ENCODE measurements at places on chromosomes 5 and 9.

DNA sequence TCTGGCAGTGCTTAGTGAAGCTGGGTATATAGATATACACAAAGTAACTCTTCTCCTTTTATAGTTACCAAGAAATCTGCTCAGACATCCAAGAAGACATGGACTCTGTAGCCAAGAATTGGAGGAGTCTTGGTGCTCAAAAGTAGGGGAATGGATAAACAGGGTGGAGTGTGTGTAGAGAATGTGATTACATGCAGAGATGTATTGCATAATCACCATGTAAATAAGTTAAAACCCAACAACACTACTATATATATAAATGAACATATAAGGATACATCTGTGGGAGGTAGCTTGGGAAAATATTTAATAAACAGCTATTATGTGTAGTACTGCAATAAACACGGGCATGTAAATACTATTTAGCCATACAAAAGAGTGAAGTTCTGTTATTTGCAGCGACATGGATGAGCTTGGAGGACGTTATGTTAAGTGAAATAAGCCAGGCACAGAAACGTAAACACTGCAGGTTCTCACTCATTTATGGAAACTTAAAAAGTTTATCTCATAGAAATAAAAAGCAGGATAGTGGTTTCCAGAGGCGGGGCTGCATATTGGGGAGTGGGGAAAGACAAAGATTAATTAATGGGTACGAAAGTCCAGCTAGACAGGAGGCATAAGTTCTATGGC lies 207.5 kb downstream of the TENT4A start:
- H3K4me3 ChIP-seq, result no peak overlapping the region
- no peaks in the 10 kb centered on the region for H3K36me3 ChIP-seq
- no peaks in the 10 kb centered on the region for H3K27me3 ChIP-seq
- H3K27ac ChIP-seq, result no peak overlapping the region

DNA sequence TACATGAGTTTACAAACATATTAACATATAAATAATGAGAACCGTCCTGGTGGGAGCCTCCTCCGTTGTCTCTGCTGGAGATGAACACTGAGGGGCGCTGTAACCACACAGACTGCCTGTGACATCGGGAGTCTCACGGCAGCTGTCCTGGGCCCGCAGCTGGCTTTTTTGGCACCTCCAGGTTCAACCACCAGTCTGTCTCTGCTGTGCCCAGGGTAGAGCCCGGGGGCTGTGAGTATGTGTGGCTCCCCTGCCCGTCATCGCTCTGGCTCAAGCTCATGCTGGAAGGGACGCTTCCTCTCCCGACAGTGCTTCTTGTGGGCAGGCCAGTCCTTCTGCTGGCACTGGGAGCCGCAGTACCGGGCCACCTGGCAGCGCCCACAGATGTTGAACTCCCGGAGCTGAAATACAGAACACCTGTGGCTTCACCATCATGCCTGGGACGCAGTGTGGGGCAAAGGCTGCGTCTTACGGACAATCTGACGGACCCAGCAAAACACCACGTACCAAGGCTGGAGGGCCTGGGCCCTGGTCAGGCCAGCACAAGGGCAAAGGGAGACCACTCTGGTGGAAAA lies 3.6 kb upstream of the DPH7 start:
- no peak overlapping the region for H3K4me3 ChIP-seq
- H3K27me3 ChIP-seq, result no peaks in the 10 kb centered on the region
- peaks cover 11% of the 10 kb centered on the region for H3K4me1 ChIP-seq
- H3K36me3 ChIP-seq, result peaks cover 3% of the 10 kb centered on the region
- no peak overlapping the region for H3K27ac ChIP-seq

GRCh38 chr5:83066548-83067110 lies 10.6 kb downstream of the TMEM167A start:
- no peak overlapping the region for H3K27ac ChIP-seq
- H3K36me3 ChIP-seq, result peaks cover 18% of the 10 kb centered on the region
- no peak overlapping the region for H3K4me3 ChIP-seq
- H3K27me3 ChIP-seq, result no peaks in the 10 kb centered on the region

DNA sequence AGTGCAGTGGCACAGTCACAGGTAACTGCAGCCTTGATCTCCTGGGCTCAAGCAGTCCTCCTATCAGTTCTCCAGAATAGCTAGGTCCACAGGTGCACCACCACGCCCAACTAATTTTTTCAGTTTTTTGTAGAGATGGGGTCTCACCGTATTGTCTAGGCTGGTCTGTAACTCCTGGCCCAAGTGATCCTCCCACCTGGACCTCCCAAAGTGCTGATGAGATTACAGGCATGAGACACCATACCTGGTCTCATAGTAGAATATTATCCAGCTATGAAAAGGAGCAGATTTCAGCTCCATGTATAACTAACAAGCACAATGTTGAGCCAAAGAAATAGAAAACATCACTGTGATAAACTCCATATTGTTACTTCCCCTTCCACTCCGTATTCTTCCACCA lies 69.8 kb downstream of the FAM78A start:
- H3K36me3 ChIP-seq, result peaks cover 39% of the 10 kb centered on the region
- H3K4me3 ChIP-seq, result no peak overlapping the region
- H3K27ac ChIP-seq, result no peak overlapping the region

- H3K27me3 ChIP-seq, result peaks cover 56% of the 10 kb centered on the region
- peaks cover 6% of the 10 kb centered on the region for H3K4me1 ChIP-seq
- peak; percentile 5 for DNase-seq
- H3K4me3 ChIP-seq, result peak overlapping the region; percentile 84
Measured at GRCh38 chr9:122463828-122464632, 13.7 kb downstream of the OR1J1 start.

GRCh38 chr5:94397508-94397907 lies 220.9 kb downstream of the KIAA0825 start:
- DNase-seq, result no peak
- H3K27ac ChIP-seq, result no peak overlapping the region
- no peaks in the 10 kb centered on the region for H3K36me3 ChIP-seq
- no peaks in the 10 kb centered on the region for H3K4me1 ChIP-seq
- H3K27me3 ChIP-seq, result no peaks in the 10 kb centered on the region
- H3K4me3 ChIP-seq, result no peak overlapping the region

- no peaks in the 10 kb centered on the region for H3K27me3 ChIP-seq
- peaks cover 35% of the 10 kb centered on the region for H3K36me3 ChIP-seq
Measured at GRCh38 chr9:35702696-35703095, 13.0 kb upstream of the TPM2 start.

DNA sequence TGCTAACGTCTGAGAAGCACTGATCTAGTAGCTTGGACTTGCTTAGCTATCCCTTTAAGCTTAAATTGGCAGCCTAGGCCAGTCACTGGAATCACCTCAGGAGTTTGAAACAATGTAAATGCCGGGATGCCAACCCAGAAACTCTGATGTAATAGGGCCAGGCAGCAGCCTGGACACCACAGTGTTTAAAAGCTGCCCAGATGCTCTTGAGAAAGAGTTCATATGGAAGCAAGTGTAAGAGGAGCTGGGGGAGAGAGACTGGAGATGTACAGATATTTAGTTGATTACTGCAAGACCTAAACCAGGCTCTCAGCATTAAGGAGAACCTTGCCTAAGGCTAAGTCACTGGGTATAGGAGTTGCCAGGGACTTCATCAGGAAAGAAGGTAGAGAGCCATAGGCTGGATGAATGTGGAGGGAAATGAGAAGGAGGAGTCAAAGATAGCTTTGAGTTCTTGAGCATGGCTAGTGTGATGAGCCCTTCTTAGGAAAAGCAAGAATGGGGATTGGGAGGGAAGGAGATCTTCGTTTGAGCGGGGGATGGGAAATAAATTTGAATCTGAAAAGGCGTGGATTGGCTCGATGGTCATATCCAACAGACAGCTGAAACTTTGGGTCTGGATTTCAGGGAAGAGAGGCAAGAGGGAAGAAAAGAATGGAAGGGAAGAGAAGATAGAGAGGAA lies 392.9 kb upstream of the WWC1 start:
- no peaks in the 10 kb centered on the region for H3K27me3 ChIP-seq
- H3K4me3 ChIP-seq, result no peak overlapping the region
- DNase-seq, result no peak
- H3K36me3 ChIP-seq, result no peaks in the 10 kb centered on the region

DNA sequence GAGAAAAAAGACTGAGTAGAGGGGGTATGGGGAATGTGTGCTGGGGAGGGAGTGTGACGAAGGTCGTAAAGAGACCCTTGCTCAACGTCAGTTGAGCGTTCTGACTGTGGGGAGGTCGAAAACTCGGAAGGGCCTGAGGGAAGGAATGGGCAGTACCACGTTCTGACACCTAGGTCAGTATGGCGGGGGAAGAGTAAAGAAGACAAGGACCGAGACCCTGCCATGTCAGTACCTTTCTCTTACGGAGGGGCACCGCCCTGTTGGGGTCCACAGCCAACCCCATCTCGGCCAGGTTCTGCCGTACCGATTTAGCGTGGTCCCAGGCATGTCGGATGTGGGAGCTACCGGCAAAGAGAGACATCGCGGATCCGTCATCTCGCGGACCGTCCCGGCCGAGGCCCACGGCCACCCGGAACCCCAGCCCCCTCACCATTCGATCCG lies 375 bp downstream of the NOP16 start:
- H3K27me3 ChIP-seq, result no peaks in the 10 kb centered on the region
- peak overlapping the region; percentile 89 for H3K27ac ChIP-seq
- peaks cover 53% of the 10 kb centered on the region for H3K36me3 ChIP-seq

DNA sequence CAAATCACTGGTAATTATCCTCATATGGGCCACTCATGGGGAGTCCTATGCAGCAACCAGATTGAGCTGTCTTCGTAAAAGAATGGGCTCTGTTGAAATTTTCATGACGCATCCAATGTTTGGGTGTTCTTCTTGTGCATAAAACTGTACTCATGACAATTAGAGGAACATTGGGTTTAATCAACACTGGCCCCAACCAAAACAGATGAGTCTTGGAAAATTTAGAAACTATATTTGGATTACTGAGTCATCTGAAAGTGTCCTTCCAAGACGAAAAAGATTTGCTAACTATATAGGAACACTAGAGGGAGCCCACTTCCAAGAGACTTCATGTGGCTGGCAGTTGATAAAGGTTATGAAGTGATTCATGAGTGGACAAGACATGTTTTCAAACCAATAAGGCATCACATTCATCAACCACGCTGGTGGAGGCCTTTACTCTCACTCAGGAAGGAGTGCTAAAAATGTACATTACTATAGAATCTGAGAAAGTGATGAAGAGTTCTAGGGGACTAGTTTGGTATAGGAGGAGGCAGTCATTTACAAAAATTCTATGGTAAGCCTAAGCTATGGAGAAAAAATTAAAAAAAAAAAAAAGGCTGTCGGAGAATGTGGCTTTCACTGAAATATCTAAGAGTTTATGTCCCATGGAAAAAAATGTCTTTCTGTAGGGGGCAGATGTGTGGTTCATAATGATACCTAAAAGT lies 313.5 kb downstream of the PRDM9 start:
- no peaks in the 10 kb centered on the region for H3K4me1 ChIP-seq
- no peaks in the 10 kb centered on the region for H3K27me3 ChIP-seq
- H3K36me3 ChIP-seq, result no peaks in the 10 kb centered on the region

- no peak overlapping the region for H3K4me3 ChIP-seq
- no peak overlapping the region for H3K27ac ChIP-seq
- H3K4me1 ChIP-seq, result no peaks in the 10 kb centered on the region
- DNase-seq, result no peak
Measured at GRCh38 chr9:84456527-84456926, 116.0 kb upstream of the SLC28A3 start.

- H3K27me3 ChIP-seq, result peaks cover 8% of the 10 kb centered on the region
- H3K4me1 ChIP-seq, result no peaks in the 10 kb centered on the region
- no peak overlapping the region for H3K4me3 ChIP-seq
- H3K36me3 ChIP-seq, result no peaks in the 10 kb centered on the region
- no peak for DNase-seq
- H3K27ac ChIP-seq, result no peak overlapping the region
Measured at GRCh38 chr5:61802456-61802855, 470.4 kb downstream of the ZSWIM6 start.

- H3K4me1 ChIP-seq, result no peaks in the 10 kb centered on the region
- H3K4me3 ChIP-seq, result no peak overlapping the region
Measured at GRCh38 chr5:170963521-170963920, 101.7 kb downstream of the RANBP17 start.

DNA sequence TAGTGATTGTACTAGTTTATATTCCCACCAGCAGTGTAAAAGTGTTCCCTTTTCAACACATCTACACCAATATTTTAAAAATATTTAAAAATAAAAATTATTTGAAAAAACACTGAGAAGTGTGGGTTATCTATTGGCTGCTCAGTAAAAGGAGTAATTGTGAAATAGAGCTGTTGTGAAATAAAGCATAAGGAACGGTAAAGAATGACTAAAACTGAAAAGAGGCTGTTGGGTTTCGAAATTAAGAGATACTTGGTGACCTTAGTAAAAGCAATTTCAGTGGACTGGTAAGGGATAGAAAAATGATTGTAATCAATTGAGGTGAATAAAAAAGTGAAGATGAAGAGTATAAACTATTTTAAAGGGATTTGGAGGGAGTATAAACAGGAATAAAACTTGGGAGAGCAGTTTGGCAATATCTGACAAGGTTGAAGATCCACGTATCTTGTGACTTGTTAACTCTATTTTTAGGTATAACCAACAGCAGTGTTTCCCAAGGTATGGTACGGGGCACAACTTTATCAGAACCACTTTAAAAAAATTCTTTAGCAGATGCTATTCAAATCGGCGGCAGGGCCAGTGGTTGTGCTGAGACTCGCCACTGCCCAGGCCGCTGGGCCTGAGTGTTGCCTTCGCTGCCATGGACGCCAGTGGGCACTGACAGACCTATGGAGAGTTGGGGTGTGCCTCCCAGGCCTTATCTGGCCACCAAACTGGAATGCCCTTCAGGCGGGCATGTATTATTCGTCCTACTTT lies 63.3 kb downstream of the TMEM38B start:
- DNase-seq, result no peak
- no peaks in the 10 kb centered on the region for H3K27me3 ChIP-seq
- H3K4me1 ChIP-seq, result no peaks in the 10 kb centered on the region
- H3K27ac ChIP-seq, result no peak overlapping the region
- no peak overlapping the region for H3K4me3 ChIP-seq
- no peaks in the 10 kb centered on the region for H3K36me3 ChIP-seq

- peak overlapping the region; percentile 26 for H3K27ac ChIP-seq
- H3K36me3 ChIP-seq, result peaks cover 3% of the 10 kb centered on the region
- no peak overlapping the region for H3K4me3 ChIP-seq
- peaks cover 57% of the 10 kb centered on the region for H3K4me1 ChIP-seq
Measured at GRCh38 chr9:124210697-124211096, 47.1 kb upstream of the NEK6 start.

DNA sequence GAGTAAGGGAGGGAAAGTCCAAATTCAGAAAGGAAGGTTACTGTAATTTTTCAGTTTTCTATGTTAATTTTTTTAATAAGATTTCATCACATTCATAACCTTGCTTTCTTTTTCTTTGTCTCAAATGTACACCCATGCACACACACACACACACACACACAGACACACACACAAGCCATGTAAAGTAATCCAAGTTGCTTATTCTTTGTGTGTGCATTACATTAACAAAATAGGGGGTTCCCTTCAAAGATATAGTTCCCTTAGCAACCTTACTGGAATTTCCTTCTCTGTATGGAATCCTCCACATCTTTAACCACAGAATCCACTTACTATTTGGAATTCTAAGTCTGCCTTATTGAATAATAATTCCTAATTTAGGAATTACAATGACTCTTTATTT lies 32.7 kb downstream of the ZNF366 start:
- DNase-seq, result no peak
- no peak overlapping the region for H3K4me3 ChIP-seq
- H3K36me3 ChIP-seq, result no peaks in the 10 kb centered on the region
- H3K27me3 ChIP-seq, result peaks cover 34% of the 10 kb centered on the region

- no peak overlapping the region for H3K4me3 ChIP-seq
- peaks cover 27% of the 10 kb centered on the region for H3K4me1 ChIP-seq
- no peak overlapping the region for H3K27ac ChIP-seq
- DNase-seq, result no peak
- no peaks in the 10 kb centered on the region for H3K27me3 ChIP-seq
Measured at GRCh38 chr9:20518737-20519136, 103.6 kb downstream of the MLLT3 start.
